Left colon (tissue), 2 donors: ENCODE measurements at places on chromosomes 5 and 9.
A peak's percentile ranks its signal among the peaks of the same experiment; 100 is the strongest.

DNA sequence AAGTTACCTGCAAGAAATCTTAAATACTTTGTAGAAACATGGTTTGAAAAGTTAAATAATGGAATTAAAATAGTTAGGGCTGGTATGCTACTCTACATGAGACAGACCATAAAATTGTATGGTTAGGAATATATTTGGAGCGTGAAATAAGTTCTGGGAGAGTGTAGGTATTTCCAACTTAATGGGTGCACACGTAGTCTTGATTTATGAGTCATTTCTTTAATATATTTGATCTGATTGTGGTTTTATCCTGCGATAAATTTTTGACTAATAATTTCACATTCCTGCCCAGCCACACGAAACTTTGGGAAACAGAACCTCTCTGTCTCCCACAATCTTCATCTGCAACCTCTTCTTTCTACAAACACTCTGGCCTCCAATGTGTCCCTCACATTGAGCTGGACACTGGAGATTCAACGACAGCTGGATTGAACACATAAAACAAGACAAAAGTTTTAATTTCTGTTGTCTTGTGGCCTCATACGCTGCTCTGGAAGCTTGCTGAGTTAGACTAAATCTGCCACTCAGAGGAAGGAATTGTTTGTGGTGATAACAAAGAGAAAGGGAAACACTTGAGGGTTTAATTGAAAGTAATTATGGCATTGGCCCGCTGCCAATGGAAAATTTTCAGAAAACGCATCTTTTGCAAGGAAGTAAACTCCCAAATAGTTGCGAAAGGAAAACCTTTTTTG, 201.8 kb upstream of the ZNF608 start:
- DNase-seq = no peak

DNA sequence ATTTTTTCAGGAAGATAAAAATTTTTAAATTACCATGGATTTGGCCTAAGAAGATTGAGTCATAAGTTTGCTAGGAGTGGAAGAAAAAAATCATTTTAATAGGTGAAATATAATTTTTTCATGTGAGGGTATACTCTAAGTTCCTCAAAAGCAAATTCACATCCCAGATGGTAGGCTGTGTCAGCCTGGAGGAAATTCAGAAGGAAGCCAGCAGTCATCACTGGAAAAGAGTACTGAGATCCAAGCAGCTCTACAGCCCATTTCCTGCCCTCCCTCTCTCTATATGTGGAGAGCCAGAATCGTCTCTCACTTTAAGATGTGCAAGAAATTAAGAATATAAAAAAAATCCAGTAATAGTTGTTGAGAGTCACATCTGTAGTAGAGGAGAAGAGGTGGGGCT, 126.5 kb upstream of the CDH18 start:
- DNase-seq = no peak

GRCh38 chr5:93099902-93100347, 481.1 kb downstream of the NR2F1-AS1 start:
- DNase-seq = no peak

- peak; percentile 32 for DNase-seq
These were observed 211.5 kb downstream of the SEC61B start for GRCh38 chr9:99433555-99433954.

GRCh38 chr5:171122372-171122771, 186.7 kb upstream of the TLX3 start:
- no peak for DNase-seq

DNA sequence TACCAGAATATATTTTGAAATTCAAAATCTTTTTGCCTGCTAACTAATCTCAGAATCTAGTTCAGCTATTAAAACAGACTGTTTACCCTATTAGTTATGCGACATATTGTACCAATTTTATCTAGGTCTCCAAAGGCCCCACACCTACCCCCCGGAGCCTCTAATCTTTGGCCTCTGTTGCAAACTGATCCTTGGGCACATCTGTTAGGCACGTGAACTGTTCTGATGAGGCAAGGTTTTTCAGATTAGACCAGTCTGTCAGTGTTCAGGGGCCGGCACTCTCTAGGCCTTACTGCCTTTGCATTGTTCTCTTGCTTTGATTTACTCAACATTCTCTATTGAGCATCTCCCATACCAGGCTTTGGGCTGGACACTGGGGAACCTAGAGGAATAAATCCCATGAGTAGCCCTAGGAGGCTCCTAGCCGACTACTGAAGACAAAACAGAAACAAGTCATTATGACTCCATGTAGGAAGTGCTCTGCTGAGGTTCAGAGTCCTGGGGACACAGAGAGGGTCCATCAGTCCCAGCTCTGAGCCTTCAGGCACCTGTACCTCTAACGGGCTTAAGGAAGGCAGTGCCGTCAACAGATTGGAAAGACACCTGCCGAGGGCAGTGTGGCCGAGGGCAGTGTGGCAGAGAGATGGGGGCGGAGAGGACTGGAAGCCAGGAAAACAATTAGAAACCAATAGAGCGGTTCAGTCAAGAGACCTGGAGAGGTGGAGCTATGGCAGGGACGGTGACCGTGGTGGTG, 245.1 kb downstream of the AOPEP start:
- no peak for DNase-seq

GRCh38 chr9:3903273-3903672, 377.5 kb upstream of the RFX3 start:
- peak; percentile 6 for DNase-seq

DNA sequence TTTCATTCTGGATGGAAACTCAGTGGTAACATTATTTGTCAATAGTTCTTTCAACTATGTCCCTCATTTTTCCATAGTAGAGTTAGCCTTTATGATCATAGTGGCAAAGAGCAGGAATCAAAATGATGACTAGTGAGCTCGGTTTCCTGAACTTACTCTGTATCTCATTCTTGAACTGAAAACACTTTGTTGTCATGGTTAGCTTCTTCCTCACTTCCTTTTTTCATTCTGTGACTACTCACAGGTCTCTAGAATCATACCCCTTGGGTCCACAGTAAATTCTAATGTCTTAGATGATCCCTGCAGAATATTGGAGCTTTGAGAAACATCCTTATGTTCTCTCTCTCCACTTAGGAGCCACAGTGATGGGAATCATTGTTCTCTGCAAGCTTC, 29.4 kb upstream of the RECK start:
- no peak for DNase-seq

- DNase-seq = no peak
These were observed 5.7 kb downstream of the LCN1 start for GRCh38 chr9:135526730-135527571.

GRCh38 chr9:13673348-13673747, 393.9 kb upstream of the MPDZ start:
- no peak for DNase-seq

GRCh38 chr5:60399507-60399906, 300.5 kb downstream of the DEPDC1B start:
- DNase-seq = no peak

DNA sequence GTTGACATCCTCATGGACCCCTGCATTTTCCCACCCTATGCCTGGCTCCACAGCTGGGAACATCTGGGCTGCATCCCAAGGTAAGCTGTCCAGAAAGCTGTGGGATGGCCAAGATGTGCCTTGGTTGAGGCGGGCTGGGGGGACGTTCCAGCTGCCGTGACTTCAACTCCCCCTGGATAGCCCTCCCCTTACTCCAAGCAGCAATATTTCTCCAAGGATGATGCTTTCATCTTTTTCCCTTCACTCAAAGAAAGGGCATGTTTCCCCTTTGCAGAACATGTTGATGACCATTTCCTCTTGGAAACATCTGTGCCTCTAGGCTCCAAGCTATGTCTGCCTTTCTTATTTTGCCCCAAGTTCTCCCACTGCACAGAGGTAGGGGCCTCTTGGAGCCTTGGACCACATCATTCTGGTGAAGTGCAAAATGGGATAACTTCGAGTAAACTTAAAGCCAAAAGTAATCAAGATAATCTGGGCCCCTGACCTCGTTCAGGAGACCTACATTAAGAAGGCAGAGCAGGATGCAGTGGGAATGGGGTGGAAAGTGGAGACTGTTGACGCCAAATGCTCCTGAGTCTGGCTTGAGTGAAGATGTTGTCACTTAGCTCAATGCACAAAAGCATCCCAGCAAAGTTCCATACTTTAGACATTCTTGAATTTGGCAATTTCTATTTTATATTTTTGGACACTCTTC, 175.2 kb downstream of the GAS1 start:
- DNase-seq = no peak

DNA sequence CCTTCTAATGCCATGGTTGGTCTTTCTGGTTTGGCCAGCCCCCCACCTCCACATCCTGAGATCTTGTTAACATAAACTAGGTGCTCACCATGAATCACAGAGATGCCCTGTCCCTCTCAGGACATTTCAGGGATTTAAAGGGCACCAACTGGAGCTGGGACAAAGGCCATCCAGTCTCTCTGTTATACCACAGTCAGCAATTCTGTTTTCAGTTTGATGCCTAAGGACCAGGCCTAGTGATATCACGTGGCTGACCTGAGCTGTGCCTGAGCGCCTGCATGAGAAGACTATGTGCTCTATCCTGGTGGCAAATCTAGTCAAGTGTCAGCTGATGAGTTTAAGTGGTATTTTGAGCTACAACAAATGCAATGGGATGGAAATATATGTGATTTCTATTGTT, 26.1 kb downstream of the SPIN1 start:
- DNase-seq = no peak
